ENCODE measurements at places on chromosomes 3 and 15.

DNA sequence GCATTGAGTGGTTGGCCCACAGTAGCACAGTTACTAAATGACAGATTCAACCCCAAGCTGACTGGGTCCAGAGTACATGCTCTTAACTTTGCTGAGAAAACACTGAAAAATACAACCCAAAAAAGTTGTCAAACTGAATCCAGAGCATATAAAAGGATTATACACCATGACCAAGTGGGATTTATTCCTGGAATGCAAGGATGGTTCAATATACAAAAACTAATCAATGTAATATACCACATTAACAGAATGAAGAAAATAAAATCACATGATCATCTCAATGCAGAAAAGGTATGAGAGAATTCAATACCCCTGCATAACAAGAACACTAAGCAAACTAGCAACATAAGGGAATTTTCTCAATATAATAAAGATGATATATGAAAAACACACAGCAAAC lies 98.5 kb downstream of the STAG1 start:
- no peak for DNase-seq

DNA sequence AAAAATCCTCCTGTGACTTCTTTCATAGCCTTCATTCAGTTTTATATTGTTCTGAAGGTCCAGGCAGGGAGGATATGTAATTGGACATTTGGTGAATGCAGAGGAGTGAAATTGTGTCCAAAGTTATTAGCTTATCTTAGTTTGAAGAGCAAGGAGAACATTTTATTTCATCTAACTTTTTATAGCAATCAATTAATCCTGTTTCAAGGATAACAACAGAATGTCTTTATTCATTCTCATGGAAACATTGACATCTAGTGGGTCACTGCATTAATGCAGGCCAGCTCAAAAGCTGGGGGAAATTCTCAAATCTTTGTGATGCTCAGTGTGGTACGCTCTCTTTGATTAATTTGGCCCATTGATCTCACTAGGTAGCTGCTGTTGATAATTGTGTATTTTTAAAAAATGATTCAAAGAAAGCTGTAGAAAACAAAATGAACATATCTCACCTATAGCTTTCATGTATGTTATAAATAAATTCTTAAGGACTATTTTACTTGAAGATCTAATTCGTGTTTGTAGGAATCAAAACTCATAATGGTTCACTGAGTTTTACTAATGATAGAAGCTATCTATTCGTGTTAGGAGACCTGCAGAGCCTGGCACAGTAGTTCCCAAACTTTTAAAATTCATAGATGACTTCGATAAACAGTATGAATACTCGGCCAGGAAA lies 150.8 kb upstream of the KCNMB2 start:
- no peak for DNase-seq

DNA sequence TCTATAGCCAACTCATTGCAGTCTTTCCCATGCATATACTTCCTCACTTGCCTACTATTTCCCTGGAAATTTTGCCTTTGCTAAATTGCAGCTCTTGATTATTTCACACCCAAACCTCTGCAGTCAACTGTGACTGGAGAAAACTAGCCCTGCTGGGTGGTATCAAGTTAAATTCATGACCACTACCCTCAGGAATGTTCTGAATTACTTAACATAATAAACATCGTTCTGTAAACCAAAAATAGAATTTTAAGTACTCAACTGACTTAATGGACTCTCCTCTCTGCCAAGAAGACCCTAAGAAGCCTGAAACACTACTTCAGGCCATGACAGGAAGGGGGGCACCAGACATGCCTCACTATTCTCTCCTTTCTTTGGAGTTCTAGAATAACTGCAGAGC lies 1278.0 kb upstream of the GBE1 start:
- no peak for DNase-seq

- no peak for DNase-seq
Observed at GRCh38 chr3:37017683-37018082, 24.4 kb downstream of the MLH1 start.

DNA sequence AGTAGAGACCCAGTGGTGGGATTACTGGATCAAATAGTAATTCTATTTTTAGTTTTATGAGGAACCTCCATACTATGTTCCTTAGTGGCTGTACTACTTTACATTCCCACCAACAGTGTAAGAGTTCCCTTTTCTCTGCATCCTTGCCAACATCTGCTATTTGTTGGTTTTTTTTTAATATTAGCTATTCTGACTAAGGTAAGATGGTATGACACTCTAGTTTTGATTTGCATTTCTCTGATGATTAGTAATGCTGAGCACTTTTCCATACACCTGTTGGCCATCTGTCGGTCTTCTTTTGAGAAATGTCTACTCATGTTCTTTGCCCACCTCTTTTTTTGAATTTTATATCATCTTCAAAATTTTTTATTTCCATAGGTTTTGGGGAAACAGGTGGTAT lies 34.2 kb upstream of the RAP2B start:
- DNase-seq: no peak

- no peak for DNase-seq
Observed at GRCh38 chr3:126321490-126321889, 35.7 kb downstream of the KLF15 start.

Data from HS-27A (cell line).